CMK (cell line): ENCODE measurements at places on chromosomes 5 and 9.

- DNase-seq, result peak; percentile 93
Measured at GRCh38 chr9:114372921-114373448, 14.8 kb downstream of the AKNA start.

GRCh38 chr9:135249191-135249590 is 161.7 kb downstream of the OLFM1 start:
- DNase-seq, result no peak

GRCh38 chr5:104299998-104300706 is 737.6 kb upstream of the NUDT12 start:
- no peak for DNase-seq

- DNase-seq, result no peak
Measured at GRCh38 chr5:131324303-131324702, 60.5 kb downstream of the CDC42SE2 start.

DNA sequence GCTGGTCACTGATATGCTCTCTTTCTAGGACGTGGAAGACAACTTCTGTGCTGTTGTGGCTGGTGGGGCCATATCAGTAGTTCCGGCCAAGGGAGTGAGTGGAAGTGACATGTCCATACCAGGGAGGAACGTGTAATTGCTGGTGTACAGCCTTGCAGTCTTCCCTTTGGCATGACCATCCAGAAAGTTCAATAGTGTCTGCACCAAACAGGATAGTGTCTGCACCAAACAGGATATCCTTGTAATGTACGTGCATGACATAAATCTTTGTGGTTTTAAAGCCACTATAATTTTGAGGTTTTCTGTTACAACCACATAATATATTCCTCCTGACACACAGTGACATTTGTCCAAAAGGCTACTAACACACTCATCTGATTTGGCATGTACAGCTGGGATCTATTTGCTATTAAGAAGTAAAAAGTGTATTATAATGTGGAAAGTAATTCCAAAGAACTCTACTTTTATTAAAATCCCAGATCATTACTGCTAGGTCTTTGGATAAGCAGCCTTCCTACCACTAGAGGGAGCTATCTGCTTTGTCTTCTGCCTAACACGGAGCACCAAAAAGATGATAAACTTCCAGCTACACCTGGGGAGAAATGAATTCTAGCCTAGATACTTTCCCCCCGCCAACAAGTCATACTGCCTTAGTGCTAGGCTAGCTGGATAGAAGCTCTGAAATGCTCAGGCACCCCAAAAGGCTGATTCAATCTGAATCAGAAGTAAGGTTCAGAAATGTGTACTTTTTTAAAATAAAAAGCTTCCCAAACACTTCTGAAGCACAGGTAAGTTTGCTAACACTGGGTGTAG is 52.7 kb downstream of the RNF145 start:
- DNase-seq, result peak; percentile 20

DNA sequence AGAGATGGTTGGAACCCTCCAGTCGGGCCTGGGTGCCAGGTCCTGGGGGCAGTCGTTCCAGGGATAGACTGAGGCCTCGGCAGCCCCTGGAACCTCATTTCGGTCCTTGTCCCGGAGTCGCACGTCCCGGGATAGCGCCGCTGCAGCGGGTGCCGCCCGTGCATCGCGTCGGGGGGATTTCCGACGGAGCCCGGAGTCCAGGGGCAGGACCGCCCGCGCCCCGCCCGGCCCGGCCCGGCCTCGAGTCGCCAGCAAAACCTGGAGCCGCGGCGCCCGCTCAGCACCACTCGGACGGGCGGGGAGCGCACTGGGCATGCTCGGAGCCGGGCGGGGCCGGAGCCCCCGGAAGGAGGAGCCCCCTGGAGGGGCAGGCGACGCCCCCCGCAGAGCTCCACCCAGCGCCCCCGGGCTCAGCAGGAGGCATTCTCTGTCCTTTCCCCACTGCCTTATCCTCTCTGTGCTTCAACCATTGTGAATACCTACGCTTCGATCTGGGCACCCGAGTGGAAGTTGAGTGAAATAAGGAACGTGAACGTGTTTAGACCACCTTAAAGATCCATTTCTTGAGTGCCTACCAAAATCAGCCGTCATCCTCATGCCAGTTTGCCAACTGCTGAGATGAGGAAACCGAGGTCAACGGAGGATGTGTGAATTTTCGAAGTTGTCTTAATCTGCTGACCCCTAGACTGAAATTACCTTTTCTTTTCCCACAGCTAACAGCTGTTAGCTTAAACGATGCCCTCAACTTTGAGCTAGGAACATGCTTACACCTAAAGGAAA is 1.7 kb upstream of the PTPN3 start:
- DNase-seq, result no peak
